ENCODE measurements at places on chromosomes 5 and 9. TPM values are rescaled to one million over a fixed set of nuclear protein-coding genes. Genes with fewer than 3 reads are reported as not detected.

GRCh38 chr5:163574472-163575440, 69.3 kb downstream of the MAT2B start:
- DNase-seq: no peak
- H3K4me1 ChIP-seq: no peaks in the 10 kb centered on the region
- no peak overlapping the region for H3K27ac ChIP-seq
- H3K36me3 ChIP-seq: no peaks in the 10 kb centered on the region
- H3K4me3 ChIP-seq: no peak overlapping the region

GRCh38 chr5:60509519-60509918, 190.4 kb downstream of the DEPDC1B start:
- H3K4me1 ChIP-seq: no peaks in the 10 kb centered on the region
- DNase-seq: no peak
- H3K4me3 ChIP-seq: no peak overlapping the region
- no peaks in the 10 kb centered on the region for H3K27me3 ChIP-seq

- H3K4me3 ChIP-seq: no peak overlapping the region
- no peak for DNase-seq
- H3K27me3 ChIP-seq: peaks cover 5% of the 10 kb centered on the region
- no peaks in the 10 kb centered on the region for H3K4me1 ChIP-seq
- no peak overlapping the region for H3K27ac ChIP-seq
Observed at GRCh38 chr5:38341056-38341455, 82.7 kb downstream of the EGFLAM start.

Gene SHOC1
- total RNA-seq: not detected

Gene FAM53C
- 57.6 TPM for total RNA-seq

- H3K27ac ChIP-seq: no peak overlapping the region
- H3K27me3 ChIP-seq: no peaks in the 10 kb centered on the region
- H3K4me1 ChIP-seq: no peaks in the 10 kb centered on the region
- no peak overlapping the region for H3K4me3 ChIP-seq
- no peaks in the 10 kb centered on the region for H3K36me3 ChIP-seq
- no peak for DNase-seq
Observed at GRCh38 chr9:119773823-119774222, 404.6 kb upstream of the BRINP1 start.

Gene C5orf52
- not detected for total RNA-seq
